ENCODE measurements at places on chromosomes 2 and 18.

DNA sequence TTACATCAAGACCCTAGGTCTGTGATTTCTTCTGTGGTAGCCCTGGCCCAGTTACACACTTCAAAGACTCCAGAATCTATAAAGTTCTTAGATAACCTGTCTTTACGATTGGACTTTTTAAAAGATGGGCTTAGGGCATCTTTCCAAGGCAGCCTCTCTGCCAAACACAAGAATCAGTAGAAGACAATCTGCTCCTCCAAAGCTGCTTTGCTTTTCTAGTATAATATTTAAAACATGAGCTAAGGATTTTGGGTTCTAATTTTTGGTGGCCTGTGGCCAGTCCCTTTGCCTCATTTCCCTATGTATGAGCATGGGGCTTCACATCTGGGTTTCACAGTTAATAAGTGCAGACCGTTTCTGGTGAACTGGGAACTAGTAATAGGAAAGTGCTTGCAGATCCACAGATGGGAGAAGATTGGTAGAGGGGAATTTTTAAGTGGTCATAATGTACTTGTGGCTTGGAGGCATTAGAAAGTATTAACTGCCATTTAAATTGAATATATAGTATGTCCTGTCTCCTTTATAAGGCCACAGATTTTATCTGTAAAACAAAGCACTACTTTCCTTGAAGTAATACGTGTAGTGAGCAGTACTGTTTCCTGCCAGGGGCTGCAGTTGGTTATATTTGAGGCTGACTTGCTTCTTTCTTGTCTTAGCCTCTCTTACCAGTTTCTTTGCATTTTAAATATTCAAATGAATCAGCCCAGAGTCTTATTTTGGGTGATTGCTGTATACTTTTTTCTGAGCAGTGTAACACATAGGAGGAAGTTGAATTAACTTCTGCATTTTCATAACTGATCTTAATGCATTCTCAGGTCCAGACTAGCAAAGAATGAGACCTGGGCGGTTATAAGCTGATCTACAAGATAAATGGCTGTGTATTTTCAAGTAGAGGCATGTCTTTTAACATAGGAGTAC, 1.5 kb downstream of the ARPC2 start:
- DNase-seq: no peak

DNA sequence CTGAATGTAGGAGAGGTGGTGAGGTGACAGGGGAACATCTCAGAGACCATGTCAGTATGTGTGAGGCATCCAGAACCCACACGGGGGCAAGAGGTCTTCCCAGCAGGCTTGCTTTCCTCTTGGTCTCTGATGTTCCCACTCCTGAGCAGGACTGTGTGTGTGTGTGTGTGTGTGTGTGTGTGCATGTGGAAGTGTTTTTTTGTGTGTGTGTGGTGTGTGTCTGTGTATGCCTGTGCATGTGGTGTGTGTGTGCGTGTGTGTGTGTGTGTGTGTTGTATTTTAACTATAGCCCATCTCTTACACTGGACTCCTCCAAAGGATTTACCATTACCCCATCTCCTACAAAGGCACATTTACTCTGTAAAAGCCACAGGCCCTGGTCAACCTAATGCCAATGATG, 40.4 kb downstream of the SLC4A5 start:
- DNase-seq: no peak

GRCh38 chr2:47695800-47696477, 87.0 kb upstream of the MSH6 start:
- DNase-seq: no peak

DNA sequence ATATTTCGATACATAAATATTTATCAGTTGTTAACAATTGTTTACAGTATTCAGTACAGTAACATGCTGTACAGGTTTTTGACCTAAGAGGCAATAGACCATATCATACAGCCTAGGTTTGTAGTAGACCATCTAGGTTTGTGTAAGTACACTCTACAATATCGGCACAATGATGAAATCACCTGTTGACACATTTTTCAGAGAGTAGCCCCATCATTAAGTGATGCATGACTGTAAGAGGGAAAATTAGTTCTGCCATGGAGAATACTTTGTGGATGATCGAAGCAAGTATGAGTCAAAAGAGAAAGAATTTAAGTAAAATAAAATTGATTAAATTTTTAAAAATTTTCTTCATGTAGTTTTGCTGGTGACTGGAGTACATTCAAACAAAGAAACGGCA, 32.6 kb downstream of the VIT start:
- DNase-seq: no peak

DNA sequence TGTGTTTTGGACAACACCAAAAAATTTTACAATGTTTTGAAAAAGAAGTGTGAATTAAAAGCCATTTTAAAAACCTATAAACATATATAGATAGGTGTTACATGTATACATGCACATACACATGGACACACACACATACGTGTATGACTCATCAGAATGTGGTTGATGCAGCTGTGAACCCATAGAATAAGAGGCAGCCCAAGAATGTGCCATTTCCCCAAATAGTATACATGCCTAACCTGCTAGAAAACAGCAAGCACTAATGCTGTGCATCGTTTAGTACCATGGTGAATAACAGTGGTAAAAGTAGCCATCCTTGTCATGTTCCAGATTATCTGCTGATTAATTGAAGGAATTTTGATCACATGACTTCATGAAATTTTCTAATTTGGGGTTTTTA, 149.0 kb downstream of the DSEL start:
- DNase-seq: no peak

DNA sequence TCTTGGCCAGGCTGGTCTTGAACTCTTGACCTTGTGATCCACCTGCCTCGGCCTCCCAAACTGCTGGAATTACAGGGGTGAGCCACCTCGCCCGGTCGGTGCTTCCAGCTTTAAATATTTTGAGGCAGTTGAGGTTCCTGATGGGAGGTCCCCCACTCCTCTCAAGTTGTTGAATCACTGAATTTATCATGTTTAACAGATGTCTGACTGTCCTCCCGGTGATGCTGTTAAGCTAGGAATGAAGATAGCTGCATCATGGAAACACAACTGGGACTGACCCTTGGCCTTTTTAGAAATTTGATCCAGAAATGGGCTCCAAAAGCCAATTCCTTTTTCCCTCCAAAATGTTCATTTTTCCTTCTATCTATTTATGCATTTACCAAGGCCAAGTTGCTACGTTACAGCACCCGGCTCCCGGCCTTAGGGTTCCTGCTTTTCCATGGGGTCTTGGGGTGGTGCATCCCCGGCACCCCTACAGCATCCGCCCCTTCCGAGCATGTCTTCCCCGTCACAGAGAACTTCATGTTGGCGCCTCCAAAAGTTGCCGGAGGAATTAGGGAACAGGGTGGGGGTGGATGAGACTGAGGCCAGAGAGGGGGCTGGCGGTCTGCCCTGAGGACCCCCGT, 43.9 kb downstream of the PAX8 start:
- DNase-seq: no peak

GRCh38 chr18:36561046-36561445, 263.5 kb downstream of the FHOD3 start:
- no peak for DNase-seq

DNA sequence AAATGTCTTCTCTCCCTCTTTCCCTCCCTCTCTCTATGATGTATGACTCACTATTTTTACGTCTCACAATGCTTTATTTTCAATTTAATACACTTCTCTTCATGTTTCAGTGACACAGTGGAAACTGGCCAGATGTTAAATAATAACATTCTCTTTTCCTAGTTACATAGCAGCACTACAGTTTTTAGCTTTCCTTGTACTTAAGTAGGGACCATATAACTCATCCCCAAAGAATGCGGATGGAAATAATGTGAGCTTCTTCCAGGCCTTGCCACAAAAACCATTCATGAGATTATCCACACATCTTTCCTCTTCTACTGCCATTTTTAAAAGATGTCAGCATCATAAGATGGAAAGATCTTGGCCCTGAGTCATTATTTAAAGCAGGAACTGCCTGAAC, 789.4 kb downstream of the LRP1B start:
- no peak for DNase-seq

- no peak for DNase-seq
Observed at GRCh38 chr2:217816396-217816869, 186.4 kb downstream of the TNS1 start.

DNA sequence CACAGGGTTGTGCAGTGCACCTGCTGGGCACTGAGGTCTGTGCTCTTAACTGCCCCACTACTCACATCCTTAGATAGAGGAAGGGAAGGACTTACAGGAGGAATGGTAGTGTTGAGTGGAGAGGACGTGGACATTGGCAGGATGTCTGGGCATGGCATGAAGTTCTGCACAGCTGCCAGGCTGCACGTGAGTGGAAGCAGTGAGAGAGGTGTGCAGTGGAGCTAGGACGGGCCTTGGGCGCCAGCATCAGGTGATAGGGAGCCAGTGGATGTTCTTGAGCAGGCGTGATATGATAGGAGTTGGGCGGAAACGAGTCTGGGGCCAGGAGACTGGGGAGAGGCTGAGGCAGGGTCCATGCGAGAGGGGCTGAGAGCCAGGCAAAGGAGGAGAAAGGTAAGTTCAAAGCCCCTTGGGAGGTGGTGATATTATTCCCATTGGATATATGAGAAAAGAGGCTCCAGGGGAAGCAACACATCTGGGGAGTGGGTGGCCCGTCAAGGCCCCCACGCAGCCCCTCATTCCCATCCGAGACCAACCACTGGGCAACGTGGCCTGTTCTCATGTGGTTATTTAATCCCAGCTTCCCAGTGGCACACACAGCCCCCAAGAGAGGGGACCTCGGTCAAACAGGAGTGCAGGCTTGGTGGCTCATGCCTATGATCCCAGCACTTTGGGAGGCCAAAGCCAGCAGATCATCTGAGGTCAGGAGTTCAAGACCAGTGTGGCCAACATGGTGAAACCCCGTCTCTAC, 45.7 kb upstream of the SNED1 start:
- DNase-seq: no peak

- DNase-seq: no peak
Observed at GRCh38 chr2:61356261-61356957, 114.5 kb downstream of the USP34 start.

- no peak for DNase-seq
Observed at GRCh38 chr2:190283783-190284182, 35.8 kb downstream of the HIBCH start.

DNA sequence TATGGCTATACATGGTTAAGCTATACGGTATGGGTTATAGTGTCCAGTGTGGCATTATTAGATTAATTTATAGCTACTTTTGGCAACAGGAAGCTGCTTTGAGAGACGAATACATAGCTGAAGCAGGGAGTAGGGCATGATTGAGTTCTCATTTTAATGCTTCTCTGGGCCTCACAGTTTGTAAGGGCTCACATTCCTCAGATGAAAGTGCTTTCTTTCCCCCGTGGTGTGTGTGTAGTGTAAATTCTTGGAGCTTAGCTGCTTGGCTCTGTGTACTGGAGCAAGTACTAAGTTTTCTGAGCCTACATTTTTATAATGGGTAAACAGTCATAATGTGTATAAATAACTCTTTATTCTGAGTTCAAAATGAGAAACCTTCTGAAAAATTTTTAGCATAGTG, 173.7 kb downstream of the PTPRM start:
- no peak for DNase-seq

Measured in NCI-H446 (cell line).